ENCODE measurements at places on chromosomes 12 and 14. TPM values are rescaled to one million over a fixed set of nuclear protein-coding genes. Genes with fewer than 3 reads are reported as not detected.

- H3K4me3 ChIP-seq: no peak overlapping the region
- no peak overlapping the region for H3K27ac ChIP-seq
- H3K27me3 ChIP-seq: no peaks in the 10 kb centered on the region
- no peak for DNase-seq
- no peaks in the 10 kb centered on the region for H3K4me1 ChIP-seq
These were observed 43.8 kb downstream of the RESF1 start for GRCh38 chr12:32002848-32003493.

GRCh38 chr14:23228812-23229211 is 8.9 kb upstream of the RNF212B start:
- H3K4me3 ChIP-seq: no peak overlapping the region
- no peaks in the 10 kb centered on the region for H3K36me3 ChIP-seq
- H3K4me1 ChIP-seq: no peaks in the 10 kb centered on the region
- no peak for DNase-seq

DNA sequence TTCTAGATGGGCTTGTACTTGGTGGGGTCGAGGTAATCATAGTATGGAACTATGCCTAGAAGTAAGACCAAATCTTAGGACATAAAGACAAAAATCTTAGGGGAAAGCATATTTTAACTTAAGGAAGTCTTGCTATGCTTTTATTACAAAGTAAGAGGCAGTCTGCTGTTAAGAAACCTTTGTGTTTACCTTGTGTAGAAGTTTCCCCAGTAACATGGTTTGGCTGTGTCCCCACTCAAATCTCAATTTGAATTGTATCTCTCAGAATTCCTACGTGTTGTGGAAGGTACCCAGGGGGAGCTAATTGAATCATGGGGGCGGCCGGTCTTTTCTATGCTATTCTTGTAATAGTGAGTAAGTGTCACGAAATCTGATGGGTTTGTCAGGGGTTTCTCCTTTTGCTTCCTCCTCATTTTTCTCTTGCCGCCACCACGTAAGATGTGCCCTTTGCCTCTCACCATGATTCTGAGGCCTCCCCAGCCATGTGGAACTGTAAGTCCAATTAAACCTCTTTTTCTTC is 162.5 kb upstream of the ABCD2 start:
- H3K4me1 ChIP-seq: no peaks in the 10 kb centered on the region
- no peaks in the 10 kb centered on the region for H3K36me3 ChIP-seq
- H3K27ac ChIP-seq: no peak overlapping the region
- H3K27me3 ChIP-seq: no peaks in the 10 kb centered on the region

DNA sequence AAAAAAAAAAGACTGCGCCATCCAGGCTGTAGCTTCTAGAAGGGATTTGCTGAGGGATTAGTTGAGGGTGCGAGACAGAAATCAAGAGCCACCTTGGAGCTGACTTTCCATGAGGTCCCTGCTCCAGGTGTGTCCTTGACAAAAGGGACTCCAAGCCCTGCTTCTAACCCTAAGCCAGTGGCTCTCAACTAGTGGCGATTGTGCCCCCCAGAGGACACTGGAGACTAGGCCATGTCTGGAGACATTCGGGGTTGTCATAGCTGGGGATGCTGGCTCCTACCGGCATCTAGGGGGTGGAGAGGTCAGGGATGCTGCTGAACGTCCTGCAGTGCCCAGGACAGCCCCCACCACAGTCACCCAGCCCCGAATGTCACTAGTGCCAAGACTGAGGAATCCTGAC is 40.6 kb downstream of the SPRING1 start:
- no peaks in the 10 kb centered on the region for H3K36me3 ChIP-seq
- no peak overlapping the region for H3K27ac ChIP-seq
- no peaks in the 10 kb centered on the region for H3K27me3 ChIP-seq
- H3K4me3 ChIP-seq: no peak overlapping the region

The OTOGL gene
- total RNA-seq: not detected
